ENCODE measurements at places on chromosomes 2 and 18.

- DNase-seq: no peak
Observed at GRCh38 chr18:36831139-36831538, 2.2 kb downstream of the KIAA1328 start.

GRCh38 chr2:106025796-106026195 is 168.3 kb downstream of the UXS1 start:
- no peak for DNase-seq

DNA sequence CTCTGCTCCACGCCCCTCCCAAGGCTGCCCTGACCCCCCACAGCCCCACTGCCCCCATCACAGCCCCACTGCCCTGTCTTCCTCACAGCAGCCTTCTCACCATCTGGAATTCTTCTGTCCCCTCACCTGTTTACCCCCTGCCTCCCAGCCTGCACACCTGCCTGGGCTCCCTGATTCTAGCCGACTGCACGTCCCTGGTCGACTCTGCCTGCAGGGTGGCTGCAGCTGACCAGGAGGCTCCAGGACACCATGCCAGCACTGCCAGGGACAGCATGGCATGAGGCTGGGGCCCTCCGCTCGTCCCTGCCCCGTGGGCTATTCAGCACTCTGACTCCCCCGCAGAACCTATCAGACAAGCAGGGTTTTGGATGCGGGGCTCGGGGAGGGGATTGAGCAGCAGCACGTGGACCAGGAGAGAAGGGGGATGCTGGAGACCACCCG is 254.1 kb downstream of the HDAC4 start:
- no peak for DNase-seq

DNA sequence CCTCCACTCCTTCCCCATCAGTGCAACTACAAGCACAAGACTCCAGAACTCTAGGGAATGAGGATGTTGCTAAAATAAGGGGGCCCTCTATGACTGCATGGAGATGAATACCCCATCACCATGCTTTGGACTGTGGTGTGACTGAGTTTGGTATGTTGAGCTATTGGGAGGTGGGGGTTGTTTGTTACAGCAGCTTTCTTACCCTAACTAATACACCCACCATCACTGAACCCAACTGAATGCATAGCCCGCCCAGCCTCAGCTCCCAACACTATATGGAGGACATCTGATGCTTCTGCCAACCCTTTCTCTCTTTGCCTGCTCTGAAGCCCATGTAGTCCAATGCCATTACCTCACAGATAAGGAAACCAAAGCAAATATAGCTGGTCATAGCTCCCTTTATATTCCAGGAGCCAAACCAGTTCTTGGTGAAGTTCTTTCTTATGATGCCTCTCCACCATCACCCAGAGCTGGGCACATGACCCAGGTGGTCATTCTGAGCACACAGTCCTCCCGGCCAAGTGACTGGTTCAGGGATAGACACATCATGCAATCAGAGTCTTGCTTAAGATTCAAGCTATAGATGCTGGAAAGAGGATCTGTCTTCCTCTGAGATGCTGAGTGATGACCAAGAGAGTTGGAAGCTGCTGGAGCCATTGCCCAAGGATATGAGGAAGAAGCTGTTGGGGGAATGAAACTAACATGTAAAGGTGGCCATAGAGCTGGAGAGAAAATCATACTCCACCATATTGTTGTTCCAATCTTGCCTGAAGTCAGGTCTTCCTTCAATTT is 155.6 kb upstream of the HAAO start:
- no peak for DNase-seq

DNA sequence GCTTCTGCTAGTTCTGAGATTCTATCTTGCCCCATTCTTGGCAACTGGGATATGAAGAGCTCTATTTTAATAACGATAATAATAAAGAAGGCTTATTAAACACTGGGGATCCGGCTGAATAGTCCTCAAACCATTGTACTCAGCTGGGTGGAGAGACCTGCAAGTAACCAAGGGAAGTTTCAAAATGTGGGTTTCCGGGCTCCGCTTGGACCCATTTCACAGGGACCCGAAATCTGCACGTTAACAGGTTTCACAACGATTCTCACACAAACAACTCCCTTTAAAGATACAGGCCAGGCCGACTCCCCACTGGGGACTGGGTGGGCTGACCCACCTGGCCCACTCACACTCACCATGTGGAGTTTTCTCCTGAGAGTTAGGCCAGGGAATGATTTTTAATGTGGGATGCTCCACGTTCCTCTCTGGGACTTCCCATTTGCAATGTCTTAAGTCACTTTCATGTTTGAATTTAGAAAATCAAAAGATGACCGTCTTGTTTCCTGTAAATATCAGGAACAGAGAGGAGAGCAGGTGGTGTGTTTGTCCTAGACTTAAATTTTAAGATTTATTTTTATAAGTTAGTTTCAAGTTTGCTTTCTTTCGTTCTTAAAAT is 96.3 kb downstream of the SH3RF3 start:
- DNase-seq: no peak

DNA sequence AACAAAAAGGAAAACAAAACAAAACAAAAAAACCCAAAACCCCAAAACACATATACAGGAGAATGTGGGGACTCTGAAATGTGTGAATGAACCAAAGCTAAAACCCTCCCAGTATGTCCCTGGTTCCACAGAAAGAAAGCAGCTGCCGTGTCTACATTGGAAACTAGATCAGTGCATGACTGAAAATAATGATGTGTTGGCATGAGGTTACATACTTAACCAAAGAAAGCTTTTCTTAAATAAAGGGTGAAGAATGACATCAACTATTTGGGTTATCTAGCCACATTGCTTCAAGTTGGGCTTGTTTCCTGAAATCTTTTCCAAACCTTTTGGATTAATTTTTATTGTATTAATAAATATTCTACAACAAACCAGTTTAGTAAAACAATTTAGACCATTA is 91.9 kb upstream of the FN1 start:
- DNase-seq: no peak

DNA sequence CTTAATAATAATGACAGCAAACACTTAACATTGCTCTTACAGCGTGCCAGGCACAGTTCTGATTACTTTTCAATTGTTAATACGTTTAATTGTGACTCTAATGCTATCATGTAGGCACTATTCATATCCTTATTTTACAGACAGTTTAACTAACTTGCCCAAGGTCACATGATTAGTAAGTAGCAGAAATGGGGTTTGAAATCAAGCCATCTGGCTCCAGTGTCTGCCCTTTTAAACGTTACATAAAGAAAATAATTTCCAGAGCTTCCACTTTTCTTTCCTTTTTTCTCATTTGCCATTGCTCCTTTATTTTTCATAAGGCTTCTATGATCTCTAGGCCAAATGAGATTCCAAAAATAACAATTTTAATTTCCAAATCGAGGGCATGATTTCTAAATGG is 50.6 kb upstream of the IKZF2 start:
- DNase-seq: no peak

GRCh38 chr18:39591649-39592048 is 2026.1 kb upstream of the CELF4 start:
- DNase-seq: no peak

DNA sequence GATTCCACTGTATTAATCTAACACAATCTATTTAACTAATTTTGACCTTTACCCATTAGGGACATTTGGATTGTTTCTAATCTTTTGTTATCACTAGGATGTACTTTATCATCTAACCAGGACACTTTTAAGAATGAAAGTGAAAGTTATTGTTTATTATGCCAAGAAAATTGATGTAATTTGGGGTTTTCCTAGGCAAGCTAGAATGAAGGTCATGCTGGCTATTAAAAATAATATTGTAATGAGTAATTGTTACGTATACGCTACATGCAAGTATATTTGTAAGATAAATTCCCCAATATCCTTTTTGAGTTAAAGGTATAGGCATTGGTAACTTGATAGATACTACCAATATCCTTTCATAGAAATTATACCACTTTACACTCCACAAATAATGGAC is 74.6 kb downstream of the COL5A2 start:
- DNase-seq: no peak

- DNase-seq: no peak
Observed at GRCh38 chr2:227597998-227598397, 695 bp upstream of the SCYGR2 start.

- DNase-seq: no peak
Observed at GRCh38 chr2:13193900-13194299, 477.2 kb downstream of the TRIB2 start.

- DNase-seq: peak; percentile 69
Observed at GRCh38 chr18:28175930-28176697, 816 bp downstream of the CDH2 start.

- no peak for DNase-seq
Observed at GRCh38 chr2:222943820-222944219, 83.0 kb downstream of the ACSL3 start.

GRCh38 chr2:191086706-191087105 is 64.1 kb downstream of the STAT4 start:
- no peak for DNase-seq
